ENCODE measurements at places on chromosomes 1 and 21. TPM values are rescaled to one million over a fixed set of nuclear protein-coding genes. Genes with fewer than 3 reads are reported as not detected.

DNA sequence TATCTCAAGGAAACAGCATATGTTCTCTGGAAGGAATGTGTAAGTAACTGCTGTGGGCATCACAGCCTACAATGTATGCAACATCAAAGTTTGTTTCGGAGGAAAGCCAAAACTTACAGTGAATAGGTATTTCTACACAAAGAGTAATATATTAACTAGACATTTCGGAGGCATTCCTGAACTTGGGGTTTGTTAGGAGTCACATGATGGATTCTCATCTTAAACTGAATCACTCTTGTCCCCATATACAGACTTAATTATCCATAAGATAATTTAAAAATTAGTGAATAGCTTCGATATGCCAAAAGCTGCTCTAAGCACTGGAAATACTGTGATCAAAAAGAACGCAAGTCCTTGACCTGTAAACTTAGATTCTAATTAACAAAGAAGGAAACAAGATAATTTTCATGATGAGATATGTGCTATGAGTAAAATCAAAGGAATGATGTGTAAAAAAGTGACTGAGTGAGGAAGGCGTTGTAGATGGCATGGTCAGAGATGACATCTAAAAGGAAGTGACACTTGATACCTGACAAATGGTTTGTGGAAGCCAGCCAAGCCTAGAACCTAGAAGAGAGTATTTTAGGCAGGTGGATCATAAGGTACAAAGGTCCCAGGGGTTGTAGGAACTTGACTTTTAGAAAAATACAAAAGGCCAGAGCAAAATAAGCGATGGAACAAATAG, 273.1 kb downstream of the MRPL39 start:
- DNase-seq: no peak

DNA sequence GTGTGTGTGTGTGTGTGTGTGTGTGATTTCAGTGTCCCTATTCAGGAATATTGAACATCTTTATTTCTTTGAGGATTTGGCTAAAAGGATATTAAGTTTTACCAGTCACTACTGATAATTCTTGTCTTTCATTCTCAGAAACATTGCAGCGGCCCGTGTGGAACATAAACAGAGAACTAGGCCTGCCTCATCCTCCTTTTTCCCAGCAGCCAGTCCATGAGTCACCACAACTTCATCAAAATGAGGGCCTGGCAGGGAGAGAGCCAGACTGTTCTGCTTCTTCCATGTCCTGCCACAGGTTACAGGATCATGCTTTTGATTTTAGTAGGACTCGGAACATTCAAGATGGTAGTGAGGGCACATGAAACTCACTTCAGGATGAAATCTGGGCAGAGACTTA, 50.7 kb downstream of the LRIG2 start:
- DNase-seq: no peak

- no peak for DNase-seq
These were observed 202.3 kb upstream of the CACYBP start for GRCh38 chr1:174797398-174797797.

GRCh38 chr1:91670781-91671180, 170.1 kb downstream of the CDC7 start:
- DNase-seq: no peak

DNA sequence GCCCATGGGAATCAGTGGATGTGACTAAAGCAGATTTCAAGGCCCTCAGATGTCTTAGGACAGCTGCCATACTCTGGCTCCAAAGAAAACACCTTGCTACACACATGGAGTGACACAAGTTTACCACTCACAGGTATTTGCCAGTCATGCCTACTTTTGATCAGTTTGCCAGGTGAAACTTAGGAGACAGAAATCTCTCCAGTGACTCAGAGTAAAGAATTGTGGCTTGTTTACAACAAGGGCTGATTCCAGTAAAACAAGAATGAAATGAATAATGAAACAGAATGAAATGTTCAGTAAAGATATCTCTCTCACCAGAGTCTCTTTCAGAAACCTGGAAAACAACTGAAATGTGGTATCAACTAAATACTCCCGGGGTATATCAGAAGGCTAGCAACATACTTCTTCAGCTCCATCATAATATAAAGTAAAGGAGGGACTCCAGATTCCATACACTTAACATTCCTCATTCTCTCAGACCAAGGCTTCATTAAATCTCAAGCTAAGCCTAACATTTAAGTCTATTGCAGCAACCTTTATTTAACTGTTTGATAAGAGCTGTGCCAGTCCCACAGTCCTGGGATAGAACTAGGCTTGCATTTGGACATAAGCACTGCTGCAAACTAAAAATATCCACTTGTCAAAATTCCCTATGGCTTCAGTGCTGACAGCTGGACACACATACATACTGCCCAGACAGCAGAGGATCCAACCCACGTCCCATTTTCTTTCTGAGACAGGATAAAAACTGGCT, 143.3 kb downstream of the SIPA1L2 start:
- no peak for DNase-seq

- no peak for DNase-seq
These were observed 187.0 kb upstream of the USP24 start for GRCh38 chr1:55402142-55402541.

FAM76A gene
- 16.8 TPM for total RNA-seq

Measured in activated CD4-positive, alpha-beta T cell treated with anti-CD3 and anti-CD28 coated beads, Interleukin-2, amount 10 ng/mL, durations not matched to agents 7 days and 5 days (primary cell).